ENCODE measurements at places on chromosomes 4 and X.
A peak's percentile ranks its signal among the peaks of the same experiment; 100 is the strongest.

DNA sequence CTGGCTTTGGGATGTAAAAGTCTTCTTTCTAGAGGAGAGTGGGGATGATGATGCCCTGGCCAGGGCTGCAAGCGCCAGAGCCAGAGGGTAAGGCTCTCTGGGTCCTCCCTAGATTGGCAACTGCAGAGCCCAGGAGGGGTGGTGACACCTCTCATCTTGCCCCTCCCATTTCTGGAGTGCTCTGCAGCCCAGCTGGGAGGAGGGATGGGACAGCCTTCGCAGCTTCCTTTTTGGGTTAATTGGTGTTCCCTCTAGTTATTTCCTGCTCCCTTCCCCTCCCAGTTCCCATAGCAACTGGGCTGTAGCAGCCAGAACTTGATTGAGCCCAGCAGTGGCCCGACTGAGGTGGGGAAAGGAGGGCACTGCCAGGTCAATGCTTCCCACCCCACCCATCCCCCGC lies 19.2 kb downstream of the NALF2 start:
- DNase-seq, result no peak

- DNase-seq, result peak; percentile 59
These were observed 291 bp upstream of the NBDY start for GRCh38 chrX:56728752-56729151.

DNA sequence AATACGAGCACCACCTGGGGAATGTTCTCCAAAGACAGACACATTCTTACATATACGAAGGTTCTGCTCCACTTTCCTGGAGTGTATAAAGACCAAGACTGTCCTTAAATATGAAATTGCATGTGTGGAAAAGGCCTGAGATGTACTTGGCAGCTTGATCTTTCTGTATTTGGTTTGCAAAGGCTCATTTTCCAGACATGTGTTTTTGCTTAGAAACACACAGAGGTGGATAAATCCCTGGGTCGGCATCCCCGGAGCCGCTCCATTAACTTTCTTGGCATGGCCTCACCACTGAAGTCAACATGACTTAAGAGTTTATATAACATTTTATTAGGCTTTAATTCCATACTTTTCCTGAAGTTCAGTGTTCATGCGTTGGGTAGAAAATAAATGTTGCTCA lies 239.4 kb downstream of the LDB2 start:
- no peak for DNase-seq

- DNase-seq, result no peak
These were observed 127.0 kb upstream of the GATB start for GRCh38 chr4:151887816-151888180.

DNA sequence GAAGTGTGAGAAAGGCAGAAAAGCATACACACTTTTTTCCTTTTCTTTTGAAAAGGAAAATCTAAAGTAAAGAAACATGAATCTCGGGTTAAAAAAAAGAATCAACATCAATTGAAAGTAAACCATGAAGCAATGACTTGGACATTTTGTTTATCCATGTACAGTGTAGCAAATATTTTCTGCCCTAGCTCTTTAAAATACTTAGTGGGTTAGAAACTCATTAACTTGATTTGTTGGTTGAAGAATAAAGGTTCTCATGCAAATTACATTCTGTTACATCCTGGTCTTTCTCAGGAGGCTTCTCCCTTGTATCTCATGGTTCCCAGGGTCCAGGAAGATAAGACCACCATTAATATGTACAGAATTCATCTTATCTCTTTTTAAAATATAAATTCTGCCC lies 9.0 kb upstream of the MEPE start:
- DNase-seq, result no peak

Data from astrocyte of the spinal cord (primary cell).